Karpas-422 (cell line): ENCODE measurements at places on chromosomes 5 and 9. TPM values are rescaled to one million over a fixed set of nuclear protein-coding genes. Genes with fewer than 3 reads are reported as not detected.
A peak's percentile ranks its signal among the peaks of the same experiment; 100 is the strongest.

DNA sequence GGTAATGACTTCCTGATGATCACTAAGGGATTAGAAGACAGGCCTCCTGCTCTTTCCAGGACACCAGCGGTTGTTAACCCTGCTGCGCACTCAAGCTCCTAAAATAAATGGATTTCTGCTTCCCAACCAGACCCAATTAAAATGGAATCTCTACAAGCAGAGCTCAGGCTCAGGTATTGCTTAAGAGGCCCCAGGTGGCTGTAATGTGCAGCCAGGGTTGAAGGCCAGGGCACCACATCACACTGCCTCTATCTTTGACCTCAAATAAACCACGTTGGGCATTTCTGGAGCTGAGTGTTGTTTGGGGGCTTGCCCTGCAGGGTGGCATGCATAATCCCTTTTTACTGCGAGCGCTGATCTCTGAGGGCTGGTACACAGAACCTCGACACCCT lies 108.0 kb downstream of the FBXO38 start:
- no peak for DNase-seq

DNA sequence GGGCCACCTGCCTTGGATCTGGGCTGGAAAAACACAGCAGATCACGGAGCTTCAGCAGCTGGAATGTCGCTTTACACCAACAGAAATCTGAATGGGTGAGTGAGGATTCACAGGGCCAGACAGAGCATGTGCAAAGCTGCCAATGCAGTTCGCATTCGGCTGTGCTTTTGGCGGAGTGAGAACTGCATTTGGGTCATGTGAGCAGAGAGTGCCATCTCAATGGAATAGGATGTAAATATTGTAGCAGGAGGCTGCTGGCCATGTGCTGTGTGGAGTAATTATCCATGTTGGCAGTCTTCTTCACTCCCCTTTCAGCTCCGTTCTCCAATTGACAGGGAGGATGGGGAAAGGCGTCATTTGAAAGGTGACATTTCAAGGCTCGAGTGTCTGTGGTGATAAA lies at the start of gene ANKRD55:
Gene ANKRD55, minus strand, starts transcription at position 101 of the 400 bp plus-strand sequence. CDS start 417 bp downstream, outside the sequence.
- DNase-seq = no peak

GRCh38 chr5:119354537-119355243 lies 1.1 kb upstream of the TNFAIP8 start:
- peak; percentile 83 for DNase-seq

GRCh38 chr5:149212198-149212951 lies 59.3 kb upstream of the AFAP1L1 start:
- DNase-seq = no peak

- no peak for DNase-seq
Measured at GRCh38 chr9:110615498-110615897, 36.0 kb upstream of the SVEP1 start.

DNA sequence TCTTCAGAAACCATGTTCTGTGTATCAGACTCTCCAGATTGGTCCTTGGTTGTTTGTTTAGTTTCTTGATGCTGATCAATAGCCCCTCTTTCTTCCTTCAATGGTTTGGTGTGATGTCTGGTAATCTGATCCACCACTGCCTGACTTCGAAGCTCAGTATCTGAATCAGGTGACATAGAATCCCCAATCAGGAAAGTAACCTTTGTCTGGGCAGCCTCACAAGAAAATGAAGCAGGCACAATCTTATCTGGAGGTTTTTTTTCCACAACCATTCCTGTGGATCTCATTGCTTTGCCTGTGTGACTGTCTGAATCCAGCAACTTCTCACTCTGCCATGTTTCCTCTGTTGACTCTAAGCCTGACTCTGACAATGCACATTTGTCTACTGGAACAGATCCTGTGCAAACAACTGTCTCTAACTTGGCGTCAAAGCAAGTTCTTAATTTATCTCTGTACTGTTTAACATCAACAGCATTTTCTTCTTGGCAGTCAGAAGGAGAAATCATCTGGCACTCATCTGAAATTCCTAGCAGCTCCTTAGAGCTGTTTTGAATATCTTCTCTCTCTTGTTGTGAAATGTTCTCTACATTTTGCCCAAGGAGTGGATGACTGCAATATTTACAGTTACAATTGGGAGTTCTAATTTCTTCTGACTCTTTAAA lies 37.1 kb upstream of the RAPGEF6 start:
- DNase-seq = no peak

GRCh38 chr5:171888051-171888481 lies 102.4 kb downstream of the SMIM23 start:
- no peak for DNase-seq

DNA sequence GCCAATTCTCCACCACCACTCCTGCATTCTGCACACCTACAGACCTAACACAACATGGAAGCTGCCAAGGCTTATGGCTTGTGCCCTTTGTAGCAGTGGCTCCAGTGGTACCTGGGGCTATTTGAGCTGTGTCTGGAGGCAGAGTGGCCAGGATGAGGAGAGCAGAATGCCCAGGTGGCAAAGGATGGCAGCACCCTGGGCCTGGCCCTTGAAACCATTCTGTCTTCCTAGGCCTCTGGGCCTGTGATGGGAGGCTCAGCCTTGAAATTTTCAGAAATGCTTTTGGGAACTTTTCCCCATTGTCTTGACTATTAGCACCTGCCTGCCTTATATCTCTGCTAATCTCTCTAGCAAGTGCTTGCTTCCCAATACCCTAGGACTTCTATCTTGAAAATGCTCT lies 241.7 kb downstream of the TMEM167A start:
- no peak for DNase-seq

GRCh38 chr5:125113328-125113727 lies 366.9 kb upstream of the ZNF608 start:
- DNase-seq = no peak

- no peak for DNase-seq
Measured at GRCh38 chr5:92979716-92980115, 601.3 kb downstream of the NR2F1-AS1 start.

- no peak for DNase-seq
Measured at GRCh38 chr5:124576848-124577409, 169.5 kb downstream of the ZNF608 start.

DNA sequence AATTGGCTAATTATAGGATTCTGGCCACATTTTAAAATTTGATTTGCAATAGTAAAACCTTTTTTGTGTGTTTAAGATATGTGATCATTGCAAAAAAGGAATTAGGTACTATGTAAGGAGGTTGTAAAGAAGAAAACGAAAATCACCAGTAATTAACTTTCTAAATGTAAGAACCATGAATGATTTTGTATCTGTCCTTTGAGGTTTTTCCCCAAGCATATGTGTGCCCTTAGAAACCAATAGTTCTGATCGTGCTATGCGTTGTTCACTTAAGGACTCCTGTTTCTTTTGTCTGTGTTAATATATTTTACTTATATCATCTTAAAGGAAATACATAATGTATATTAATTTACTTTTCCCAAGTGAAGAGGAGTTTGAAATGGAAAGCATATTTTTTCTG lies 410.2 kb downstream of the PSAT1 start:
- DNase-seq = no peak

DNA sequence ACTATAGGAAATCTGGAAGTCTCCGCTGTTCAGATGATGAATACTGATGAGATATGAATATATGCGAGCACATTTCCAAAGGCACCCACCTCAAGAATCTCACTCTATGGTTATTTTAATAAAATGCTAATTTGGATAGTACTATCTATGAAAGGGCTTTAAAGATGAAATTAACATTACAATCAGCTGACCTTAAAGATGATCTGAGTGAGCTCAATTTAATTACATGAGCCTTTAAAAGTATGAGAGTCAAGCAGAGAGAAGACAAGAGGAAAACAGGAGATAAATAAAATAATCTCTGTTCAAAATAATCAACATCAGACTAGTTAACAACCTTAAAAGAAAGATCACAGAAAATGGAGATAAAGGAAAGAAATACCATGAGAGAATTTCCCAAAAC lies 474.1 kb upstream of the TUSC1 start:
- DNase-seq = no peak

DNA sequence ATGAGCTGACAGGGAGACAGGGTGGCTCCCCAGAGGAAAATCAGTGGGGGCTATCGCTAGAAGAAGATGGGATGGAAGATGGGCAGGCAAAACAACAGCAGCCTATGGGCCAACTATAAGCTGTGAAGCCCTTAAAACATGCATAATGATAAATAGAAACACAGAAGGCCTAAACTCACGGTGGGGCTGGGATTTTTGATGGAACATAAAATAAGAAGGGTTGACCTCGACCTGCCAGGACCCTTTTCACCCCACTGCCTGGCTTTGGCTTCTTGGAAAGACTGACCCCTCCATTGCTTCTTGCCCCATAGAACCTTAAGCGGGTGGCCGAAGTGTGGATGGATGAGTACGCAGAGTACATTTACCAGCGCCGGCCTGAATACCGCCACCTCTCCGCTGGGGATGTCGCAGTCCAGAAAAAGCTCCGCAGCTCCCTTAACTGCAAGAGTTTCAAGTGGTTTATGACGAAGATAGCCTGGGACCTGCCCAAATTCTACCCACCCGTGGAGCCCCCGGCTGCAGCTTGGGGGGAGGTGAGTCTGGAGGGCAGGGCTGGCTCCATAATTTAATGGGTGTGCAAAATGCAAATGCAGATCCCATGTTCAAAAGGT lies 36.5 kb upstream of the SAP30L start:
- no peak for DNase-seq

GRCh38 chr5:163566678-163567077 lies 61.3 kb downstream of the MAT2B start:
- DNase-seq = no peak

GRCh38 chr5:75668977-75669689 lies 48.1 kb downstream of the POC5 start:
- DNase-seq = peak; percentile 49

GRCh38 chr9:95297316-95297715 lies 20.2 kb downstream of the FANCC start:
- no peak for DNase-seq

DNA sequence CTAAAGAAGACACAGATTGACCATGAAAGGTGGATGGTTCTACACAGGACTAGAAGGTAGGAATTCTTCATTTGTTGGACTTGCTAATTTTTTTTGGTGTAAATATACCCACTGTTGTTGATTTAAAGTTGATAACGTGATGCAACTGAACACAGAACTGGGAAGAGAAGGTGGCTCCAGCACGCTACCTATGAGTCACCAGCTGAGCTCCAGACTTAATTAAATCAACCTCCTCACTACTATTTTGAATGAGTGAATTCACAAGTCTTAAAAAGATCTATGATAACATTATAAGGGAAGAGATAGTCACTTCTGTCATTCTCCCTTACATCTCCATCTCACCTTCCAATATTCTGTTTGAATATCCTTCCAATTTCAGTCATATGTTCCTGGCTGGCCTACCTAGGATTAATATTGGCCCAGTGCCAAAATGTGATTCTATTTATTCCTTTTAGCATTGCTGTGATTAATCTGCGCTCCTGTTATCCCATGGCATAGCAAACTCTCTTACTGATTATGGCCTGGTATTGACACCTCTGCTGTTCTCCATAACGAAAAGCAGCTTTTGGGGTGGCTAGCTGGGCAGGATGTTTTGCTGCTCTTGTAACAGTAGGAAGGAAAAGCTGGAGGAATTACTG lies 135.9 kb upstream of the CCDC152 start:
- DNase-seq = no peak

- DNase-seq = no peak
Measured at GRCh38 chr5:166123717-166124116, 2167.7 kb upstream of the WWC1 start.

- DNase-seq = no peak
Measured at GRCh38 chr9:98171176-98171925, 21.1 kb downstream of the CORO2A start.

Gene PCDHA9
- not detected in 2 replicates for total RNA-seq

Gene UNC5A
- total RNA-seq = not detected in 2 replicates

Gene SPINK6
- not detected in 2 replicates for total RNA-seq

Gene LCN9
- not detected in 2 replicates for total RNA-seq

Gene ANKRD55
- total RNA-seq = not detected in 2 replicates

Gene RALGDS
- total RNA-seq = 69.2 and 99.2 TPM in 2 replicates

Gene PCDHA3
- total RNA-seq = not detected in 2 replicates

Gene CENPK
- 31.5 and 86.4 TPM in 2 replicates for total RNA-seq

Gene HTR4
- not detected in 2 replicates for total RNA-seq

Gene SPINK5
- total RNA-seq = not detected in 2 replicates

Gene MELK
- 16.0 and 22.2 TPM in 2 replicates for total RNA-seq

Gene OGN
- 3.3 and 16.4 TPM in 2 replicates for total RNA-seq

Gene FOXD4L6
- 0.30 and 1.5 TPM in 2 replicates for total RNA-seq

Gene SLC6A18
- total RNA-seq = not detected in 2 replicates
